ENCODE measurements at places on chromosomes 1 and 21.

- no peak for DNase-seq
Observed at GRCh38 chr1:100087396-100087795, 45.3 kb downstream of the SASS6 start.

DNA sequence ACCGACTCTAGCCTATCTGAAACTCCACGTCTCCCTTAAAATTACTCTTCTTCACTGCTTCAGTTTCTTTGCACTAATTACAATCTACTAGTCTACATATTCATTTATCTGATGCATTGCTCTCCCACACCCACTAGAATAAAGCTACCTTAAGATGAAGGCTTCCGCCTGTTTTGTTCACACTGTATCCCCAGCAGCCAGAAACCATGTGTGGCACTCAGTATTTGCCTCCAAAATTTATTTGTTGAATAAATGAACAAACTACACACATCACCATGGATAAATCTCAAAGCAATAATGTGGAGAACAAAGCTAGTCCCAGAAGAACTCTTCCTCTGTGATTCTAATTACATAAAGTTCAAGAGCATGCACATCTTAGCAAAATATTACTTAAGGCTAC, 95.7 kb downstream of the DSCAM start:
- DNase-seq: no peak

DNA sequence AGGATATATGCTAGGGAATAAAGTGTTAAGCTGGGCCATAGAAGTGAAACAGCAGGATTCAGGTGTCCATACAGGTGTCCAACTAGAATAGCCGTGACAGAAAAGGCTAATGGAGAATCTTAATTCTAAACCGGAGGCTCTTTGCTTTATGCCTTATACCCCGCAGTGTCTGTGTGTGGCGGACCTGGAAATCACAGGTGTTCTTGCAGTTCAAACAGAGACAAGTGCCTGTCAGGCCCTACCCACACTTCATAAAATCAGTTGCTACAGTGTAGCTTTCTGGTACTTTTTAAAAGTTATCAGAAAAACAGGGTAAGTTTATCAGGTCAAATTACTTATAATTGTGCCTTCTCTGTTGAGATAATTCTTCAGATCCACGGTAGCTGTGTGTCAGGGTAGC, 293.9 kb downstream of the LRRC7 start:
- no peak for DNase-seq

GRCh38 chr21:42223826-42224575, 5.1 kb downstream of the ABCG1 start:
- no peak for DNase-seq

- no peak for DNase-seq
Observed at GRCh38 chr1:160411271-160412027, 11.1 kb downstream of the VANGL2 start.

- DNase-seq: no peak
Observed at GRCh38 chr1:246420300-246420699, 86.8 kb downstream of the SMYD3 start.

GRCh38 chr1:242467556-242468145, 56.8 kb downstream of the PLD5 start:
- no peak for DNase-seq

GRCh38 chr1:5479876-5480646, 512.2 kb downstream of the NPHP4 start:
- DNase-seq: no peak

All from stimulated activated CD8-positive, alpha-beta memory T cell treated with anti-CD3 and anti-CD28 coated beads, Interleukin-7, amount 100 ng/mL, for 48 hours (primary cell).